Breast epithelium (tissue), 4 donors: ENCODE measurements at places on chromosomes 7 and 10. TPM values are rescaled to one million over a fixed set of nuclear protein-coding genes. Genes with fewer than 3 reads are reported as not detected.

DNA sequence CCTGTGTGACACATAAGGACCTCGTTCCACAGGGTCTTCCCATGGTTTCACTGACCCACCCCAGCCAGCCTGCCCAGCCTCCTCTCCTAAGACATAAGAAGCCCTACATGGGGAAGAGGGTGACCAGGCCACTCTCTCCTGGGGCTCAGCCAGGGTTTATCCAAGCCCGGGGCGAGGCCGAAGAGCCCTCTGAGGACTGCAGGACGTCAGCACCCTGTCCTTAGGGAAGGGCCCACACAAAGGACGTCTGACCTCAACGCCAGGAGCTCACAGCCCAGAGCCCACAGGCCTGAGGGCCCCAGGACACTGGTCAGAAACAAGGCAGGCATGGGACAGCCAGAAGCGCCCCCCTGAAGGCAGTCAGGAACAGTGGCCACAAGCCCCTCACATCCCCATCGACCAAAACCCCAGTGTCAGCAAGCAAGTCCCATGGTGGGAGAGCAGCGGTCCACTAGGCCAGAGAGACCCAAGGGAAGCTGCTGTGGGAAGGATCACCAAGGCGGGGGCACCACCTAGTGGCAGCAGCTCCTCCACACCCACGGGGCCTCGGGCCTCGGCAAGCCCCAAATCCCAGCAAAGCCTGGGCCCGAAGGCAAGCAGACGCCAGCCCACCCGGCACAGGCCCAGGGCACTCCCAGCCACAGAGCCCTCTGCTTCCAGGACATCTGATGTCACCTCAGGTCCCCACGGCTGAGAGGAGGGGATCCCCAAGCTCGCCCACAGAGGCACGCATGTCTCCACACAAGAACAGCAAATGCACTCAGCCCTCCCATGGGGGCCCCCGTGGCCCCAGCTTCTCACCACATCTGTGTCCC is 23.4 kb downstream of the MAD1L1 start:
- DNase-seq = no peak

GRCh38 chr10:109892931-109893330 is 30.4 kb downstream of the XPNPEP1 start:
- no peak for DNase-seq

DNA sequence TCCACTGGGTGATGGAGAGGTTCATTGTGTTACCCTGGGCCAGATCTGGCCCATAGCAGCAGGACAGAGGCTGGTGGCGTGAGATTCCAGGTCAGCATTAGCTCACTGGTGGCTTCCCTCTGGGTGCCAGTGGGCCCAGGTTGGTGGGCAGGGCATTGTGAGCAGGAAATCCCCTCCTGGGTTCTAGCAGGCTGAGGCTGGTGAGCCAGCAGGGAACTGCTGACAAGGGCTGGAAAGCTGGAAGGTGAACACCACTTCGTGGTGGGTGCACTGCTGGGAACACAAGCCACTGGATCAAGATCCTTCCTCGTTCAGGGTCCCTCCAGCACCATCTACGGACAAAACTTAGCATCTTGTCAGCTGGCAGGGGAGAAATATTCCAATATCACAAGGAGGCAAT is 259.2 kb upstream of the FZD1 start:
- DNase-seq = no peak

GRCh38 chr10:110918643-110919348 is at the start of gene BBIP1:
TSS of gene BBIP1 (minus strand) at chr10:110919180. CDS start at chr10:110918157, 1,023 bp downstream.
- no peak for DNase-seq

- no peak for DNase-seq
Measured at GRCh38 chr7:28921822-28922221, 36.3 kb downstream of the TRIL start.

GRCh38 chr7:100584683-100585510 is 1.0 kb downstream of the LRCH4 start:
- no peak for DNase-seq

GRCh38 chr10:82136103-82136502 is 261.1 kb downstream of the NRG3 start:
- DNase-seq = no peak

The ATE1 gene
- 46.8 TPM for total RNA-seq

The C10orf53 gene
- total RNA-seq = not detected

The CALHM1 gene
- total RNA-seq = not detected

The GDF10 gene
- total RNA-seq = 2.0 TPM
